ENCODE measurements at places on chromosomes 1 and 21.

DNA sequence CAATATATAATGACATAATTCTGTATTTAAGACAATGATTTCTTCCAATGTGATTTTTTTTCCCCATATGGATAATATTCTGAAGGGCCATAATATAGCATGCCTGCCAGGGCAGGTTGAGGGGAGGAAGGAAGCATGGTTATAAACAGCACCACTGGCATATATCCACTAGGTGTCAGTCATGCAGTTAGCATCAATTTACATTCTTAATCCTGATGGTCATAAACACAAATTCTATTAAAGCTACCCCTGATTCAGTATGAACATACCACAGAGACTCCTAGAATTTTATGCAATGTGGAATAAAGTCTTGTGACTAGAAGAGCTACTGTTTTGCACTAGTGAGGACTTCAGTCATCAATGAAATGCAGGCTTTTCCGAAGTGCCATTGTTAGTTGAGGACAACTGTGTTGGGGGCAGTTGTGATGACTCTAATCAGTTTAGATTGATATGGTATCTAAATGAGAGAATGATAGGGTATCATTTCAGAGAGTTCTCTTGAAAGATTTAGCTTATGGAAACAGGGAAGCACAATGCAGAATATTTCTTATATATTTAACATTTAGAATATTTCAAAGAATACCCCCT lies 342.7 kb upstream of the NR5A2 start:
- DNase-seq: no peak

DNA sequence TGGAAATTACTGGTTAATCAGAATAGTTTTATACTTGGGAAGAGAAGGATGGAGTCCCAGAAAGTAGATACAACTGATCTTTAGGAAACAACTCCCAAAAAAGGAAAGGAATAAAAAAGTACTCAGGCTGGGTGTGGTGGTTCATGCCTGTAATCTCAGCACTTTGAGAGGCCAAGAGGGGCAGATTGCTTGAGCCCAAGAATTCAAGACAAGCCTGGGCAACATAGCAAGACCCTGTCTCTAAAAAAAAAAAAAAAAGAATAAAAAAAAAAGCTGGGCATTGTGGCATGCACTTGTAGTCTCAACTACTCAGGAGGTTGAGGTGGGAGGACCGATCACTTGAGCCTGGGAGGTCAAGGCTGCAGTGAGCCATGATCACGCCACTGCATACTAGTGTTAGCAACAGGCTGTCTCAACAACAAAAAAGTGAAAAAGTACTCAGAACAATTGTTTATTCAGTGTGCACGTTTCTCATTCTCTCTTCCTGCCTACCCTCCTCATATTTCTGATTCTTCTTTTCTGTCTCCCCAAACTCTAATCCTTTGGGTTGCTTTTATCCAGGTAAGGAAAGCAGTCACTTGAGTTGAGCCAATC lies 2.2 kb upstream of the DHCR24 start:
- no peak for DNase-seq

DNA sequence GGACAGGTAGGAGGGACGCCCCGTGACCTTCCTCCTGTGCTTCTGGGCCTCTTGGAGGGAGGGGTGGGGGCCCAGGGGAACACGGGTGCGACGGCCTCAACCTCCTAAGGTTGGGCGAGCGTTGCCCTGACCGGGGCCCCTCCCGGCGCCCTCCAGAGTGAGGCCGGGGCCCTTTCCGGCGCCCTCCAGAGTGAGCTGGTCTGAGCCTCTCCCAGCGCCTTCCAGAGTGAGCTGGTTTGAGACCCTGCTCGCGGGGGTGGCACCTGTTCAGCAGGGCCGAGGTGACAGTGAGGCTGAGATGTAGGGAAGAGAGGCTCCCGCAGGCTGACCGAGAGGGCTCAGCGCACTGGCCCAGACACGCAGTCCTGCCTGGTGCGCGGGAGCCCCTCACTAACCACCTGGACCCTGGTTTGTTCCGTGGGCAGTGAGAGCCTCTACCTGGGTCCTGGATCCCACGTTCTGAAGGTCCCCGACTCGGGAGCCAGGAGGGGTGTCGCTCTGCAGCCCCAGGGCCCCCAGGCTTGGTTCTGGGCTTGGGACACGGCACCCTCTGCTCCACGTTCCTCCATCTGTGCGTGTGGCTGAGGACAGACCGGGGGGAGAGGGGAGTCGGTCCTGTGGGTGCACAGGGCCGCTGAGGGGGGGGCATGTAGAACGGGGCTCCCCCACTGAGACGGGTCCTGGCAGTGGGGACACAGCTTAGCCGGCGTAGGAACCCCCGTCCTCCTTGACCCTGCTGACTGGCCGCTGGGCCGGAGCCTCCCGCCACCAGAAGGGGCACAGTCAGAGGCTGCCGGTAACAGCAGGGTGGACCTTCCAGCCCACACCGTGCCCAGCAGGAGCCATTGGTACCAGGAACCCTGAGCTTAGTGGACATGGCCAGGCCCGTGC lies 1.4 kb downstream of the COL6A1 start:
- no peak for DNase-seq

GRCh38 chr1:96588416-96588995 lies 133.1 kb upstream of the PTBP2 start:
- no peak for DNase-seq

GRCh38 chr1:180948641-180949615 lies 36.2 kb downstream of the KIAA1614 start:
- no peak for DNase-seq

- DNase-seq: no peak
Observed at GRCh38 chr21:40512590-40512989, 334.4 kb downstream of the DSCAM start.

DNA sequence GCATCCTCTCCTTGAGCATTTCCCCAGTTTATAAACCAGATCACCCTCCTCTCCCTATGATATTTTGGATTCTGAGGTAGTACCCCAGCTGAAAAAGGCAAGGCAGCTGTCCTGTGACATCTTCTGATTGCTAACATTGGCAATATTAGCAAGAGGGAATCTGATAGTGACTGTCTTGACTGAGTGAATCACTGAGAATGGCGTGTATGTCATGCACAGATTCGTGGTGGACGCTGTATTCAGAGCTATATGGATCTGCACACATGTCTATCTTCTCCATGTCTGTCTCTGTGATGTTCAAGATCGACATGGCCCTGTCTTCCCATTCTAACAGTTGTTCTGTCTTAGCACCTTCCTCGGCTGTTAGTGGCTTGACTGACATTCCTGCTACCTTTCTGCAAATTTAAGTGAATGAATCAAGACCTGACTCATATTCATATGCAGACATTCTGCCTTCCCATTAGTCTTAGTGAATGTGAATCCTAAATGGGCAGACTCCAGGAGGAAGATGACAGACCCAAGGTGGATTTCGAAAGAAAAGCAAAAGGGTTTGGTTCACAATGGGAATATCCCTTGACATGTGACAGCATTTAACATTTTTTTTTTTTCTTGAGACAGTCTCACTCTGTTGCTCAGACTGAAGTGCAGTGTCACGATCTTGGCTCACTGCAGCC lies 97.7 kb downstream of the PGBD5 start:
- DNase-seq: no peak

GRCh38 chr1:154884869-154885701 lies 15.0 kb upstream of the KCNN3 start:
- DNase-seq: no peak

DNA sequence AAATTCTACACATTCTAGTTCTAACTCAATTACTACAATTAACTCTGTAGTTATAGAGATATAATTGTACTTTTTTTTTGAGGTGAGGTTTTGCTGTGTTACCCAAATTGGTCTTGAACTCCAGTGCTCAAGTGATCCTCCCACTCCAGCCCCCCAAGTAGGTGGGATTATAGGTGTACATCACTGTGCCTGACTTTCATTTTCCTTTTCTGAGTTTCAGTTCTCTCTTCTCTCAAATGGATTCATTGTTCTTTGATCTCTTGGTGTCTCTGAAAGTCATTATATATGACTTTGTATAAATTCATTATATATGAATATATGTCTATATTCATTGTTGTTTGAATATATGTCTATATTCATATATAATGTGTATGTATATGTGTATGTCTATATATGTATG lies 74.0 kb upstream of the GALNT2 start:
- DNase-seq: no peak
